ENCODE measurements at places on chromosomes 12 and 14.

- DNase-seq = no peak
These were observed 162.7 kb downstream of the ETV6 start for GRCh38 chr12:11812241-11812585.

DNA sequence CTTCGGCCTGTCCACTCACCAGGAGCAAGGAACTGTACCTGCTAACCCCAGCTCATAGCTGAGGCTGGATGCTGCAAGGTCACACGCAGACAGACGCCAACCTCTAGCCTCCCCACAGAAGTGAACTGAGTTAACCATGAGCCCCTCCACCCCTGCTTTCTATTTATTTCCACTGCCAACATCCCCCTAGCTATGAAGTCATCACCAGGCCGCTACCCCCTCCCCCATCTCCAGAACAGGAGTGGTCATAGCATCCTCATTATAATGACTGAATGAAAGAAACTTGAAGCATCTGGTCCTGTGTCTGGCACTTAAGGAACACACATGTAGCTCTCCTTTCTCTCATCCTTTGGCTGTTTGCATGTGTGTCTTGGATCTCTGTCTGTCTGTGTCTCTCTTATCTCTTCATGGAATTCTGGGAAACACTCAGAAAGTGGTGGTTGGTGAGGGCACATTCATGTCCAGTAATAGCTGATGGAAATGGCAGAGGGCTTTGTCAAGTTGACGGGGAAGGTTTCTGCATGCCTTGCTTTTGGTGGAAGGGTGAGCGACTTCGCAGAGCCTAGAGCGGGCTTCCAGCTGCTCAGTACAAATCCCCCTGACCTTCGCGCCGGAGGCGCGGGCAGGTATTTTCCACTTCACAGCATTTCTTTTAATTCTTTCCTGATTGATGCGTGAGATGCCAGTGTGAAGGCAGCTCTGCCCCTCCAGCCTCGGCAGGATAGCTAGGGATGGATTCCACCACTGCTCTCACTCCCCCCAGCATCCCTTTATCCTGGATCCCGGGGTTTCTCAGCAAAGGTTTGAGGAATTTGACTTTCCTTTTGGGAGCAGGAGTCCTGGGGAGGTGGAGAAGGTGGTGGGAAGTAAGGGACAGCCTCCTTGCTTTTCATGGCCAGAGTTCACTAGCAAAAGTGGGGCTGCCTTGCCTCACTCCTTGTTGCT lies 198.2 kb downstream of the CHST11 start:
- no peak for DNase-seq

GRCh38 chr14:76375947-76376404 lies at the start of gene ESRRB:
Gene ESRRB, plus strand, starts transcription at chr14:76376137. Its CDS starts 265 bp downstream, at chr14:76376402.
- DNase-seq = peak; percentile 83

- DNase-seq = no peak
These were observed 346.3 kb downstream of the VRK1 start for GRCh38 chr14:97143456-97143855.

DNA sequence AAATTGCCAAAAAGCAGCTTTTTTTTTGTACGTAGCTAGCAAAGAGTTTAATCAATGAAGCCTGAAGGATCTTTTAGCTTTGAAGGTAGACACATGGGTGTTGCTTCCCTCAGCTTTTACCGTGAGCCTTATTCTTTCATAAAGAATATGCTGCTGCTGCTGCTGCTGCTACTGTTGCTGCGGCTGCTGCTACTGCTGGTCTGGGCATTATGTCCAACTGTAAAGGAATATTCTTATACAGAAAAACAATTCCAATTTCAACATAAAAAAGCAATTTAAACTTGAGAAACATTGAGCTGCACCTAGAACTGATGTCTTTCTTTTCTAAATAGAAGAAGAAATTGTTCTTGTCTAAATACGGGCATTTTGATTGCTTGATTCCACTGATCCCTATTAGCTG lies 38.9 kb upstream of the PPP1R12A start:
- no peak for DNase-seq

GRCh38 chr12:4320497-4320852 lies 538 bp upstream of the TIGAR start:
- no peak for DNase-seq
